ENCODE measurements at places on chromosomes 5 and 9.

DNA sequence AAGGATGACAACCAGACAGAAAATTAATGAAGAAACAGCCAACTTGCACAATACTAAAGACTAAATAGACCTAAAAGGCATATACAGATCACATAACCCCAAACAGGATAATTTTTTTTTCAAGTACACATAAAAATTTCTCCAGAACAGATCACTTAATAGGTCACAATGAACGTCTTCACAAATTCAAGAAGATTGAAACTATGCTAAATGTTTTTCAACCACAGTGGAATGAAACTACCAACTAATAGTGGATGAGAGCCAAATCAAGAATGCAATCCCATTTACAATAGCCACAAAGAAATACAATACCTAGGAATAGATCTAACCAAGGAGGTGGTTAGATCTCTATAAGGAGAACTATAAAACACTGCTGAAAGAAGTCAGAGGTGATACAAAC is 145.8 kb downstream of the TMEM232 start:
- DNase-seq = no peak

DNA sequence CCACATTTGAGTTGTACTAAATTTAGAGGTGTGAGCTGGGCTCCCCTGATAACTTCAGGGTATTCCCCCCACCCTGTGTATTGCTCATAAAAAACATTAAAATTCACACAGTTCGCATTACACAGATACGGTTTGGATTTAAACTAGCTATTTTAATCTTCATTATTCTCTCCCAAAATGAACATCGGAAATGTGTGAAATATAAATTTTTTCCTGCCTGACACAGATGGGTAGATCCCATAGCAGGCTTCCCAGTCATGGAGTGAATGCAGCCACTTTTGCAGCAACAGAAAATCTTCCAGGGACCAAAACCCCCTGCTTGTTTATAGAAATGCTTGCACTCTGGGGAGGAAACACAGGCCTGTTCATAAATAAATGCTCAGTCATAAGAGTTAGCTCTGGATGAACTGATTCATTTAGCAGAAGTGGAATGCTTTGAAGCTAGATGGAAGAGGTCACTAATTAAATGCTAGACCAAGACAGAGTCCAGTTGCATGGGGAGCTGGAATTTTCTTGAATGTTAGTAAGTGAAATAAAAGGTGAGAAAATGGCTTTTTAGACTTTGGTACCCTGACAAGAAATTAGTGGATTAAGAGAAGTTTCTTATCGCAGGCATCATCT is 115.6 kb downstream of the PDE8B start:
- DNase-seq = no peak

DNA sequence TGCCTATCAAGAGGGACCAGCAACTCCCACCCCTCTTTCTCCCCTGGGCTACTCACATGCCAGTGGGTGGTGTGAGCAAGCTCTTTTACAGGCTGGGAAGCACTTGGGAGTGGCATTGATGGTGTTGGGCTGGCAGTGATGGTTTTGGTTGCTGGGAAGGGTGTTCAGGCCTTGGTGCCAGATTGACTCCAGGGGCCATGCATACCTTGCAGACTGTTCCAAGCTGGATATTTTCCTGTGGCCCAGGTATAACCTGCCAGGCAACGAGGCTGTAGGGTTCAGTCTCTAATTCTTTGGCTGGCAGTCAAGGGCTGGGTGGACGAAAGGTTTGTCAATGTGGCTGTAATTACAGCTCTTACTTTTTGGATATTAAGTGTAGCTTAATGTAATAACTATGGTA is 177.3 kb downstream of the MACROH2A1 start:
- DNase-seq = no peak

- no peak for DNase-seq
These were observed 3.2 kb upstream of the SQSTM1 start for GRCh38 chr5:179817470-179817840.

- no peak for DNase-seq
These were observed 284.5 kb downstream of the ZNF608 start for GRCh38 chr5:124461941-124462340.

- no peak for DNase-seq
These were observed 18.3 kb upstream of the PHYHD1 start for GRCh38 chr9:128902351-128903078.

All from retinal pigment epithelial cell (primary cell).